ENCODE measurements at places on chromosomes 3 and 15.

- no peak for DNase-seq
Observed at GRCh38 chr15:89003865-89004725, 84.2 kb upstream of the ABHD2 start.

DNA sequence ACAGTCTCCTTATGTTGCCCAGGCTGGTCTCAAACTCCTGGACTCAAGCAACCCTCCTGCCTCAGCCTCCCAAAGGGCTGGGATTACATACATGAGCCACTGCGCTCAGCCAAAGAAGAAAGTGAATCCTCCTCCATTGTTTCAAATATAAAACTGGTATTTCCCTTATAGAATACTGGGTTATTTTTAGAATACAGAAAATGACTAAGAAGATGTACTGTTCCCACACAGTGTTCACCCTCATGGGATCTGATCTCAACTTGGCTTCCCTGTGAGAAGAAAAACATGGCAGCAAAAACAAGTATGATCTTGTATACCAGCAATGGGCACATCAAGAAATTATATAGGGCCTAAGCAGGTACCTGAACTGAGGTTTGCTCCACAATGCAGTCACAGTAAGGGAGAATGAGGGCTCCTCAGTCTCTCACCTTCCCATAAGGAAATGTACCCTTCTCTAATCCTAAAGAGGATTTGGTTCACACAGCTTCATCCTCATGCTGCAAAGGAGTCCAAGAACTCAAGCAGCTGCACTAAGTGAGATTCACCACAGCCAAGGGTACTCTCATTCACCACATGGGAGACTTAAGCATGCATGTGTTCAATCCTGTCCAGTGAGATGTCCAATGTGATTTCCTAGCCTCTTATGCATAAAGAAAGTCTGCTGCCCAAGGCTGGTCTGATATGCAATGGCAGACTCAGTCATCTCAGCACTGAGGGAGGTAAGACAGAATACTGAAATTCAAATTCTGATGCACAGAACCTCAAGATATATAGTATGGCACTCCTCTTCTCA, 25.8 kb downstream of the USP4 start:
- no peak for DNase-seq

GRCh38 chr15:52262364-52262763, 33.2 kb downstream of the MYO5C start:
- no peak for DNase-seq

DNA sequence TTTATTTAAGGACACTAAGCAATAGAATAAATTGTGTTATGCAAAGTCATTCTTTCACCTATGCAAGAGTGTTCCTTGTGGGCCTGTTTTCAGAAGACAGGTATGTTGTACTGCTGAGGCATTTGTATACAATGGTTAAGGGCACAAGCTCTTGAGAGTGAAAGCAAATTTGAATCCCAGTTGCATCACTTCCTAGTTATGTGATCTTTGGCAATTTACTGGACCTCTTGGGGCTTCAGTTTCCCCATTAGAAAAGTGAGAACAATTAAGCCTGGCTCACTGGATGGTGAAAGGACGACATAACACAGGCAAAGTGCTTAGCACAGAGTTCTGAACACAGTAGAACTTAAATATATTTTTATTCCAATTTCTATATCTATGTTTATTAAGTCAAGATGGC, 117.4 kb downstream of the EFHB start:
- no peak for DNase-seq

DNA sequence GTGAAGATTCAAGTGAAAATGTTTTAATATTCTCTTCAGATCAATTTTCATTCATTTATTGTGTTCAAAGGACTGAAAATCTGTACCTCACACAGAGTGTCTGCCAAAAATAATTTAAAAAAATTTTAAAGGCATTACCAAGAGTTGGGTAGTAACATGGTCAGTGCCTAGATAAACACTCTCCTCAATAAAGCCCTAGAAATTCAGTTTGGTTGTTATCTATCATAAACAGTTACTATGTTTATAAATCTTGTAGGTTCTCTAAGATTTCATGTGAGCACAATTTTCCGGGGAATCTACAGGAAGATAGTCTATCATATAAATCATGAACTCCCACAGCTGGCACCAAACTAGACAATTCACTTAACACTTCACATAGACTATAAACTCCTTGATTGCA, 128.6 kb downstream of the GSK3B start:
- DNase-seq = no peak

- DNase-seq = no peak
Observed at GRCh38 chr3:100665230-100665629, 44.1 kb upstream of the TFG start.

- DNase-seq = peak; percentile 27
Observed at GRCh38 chr15:81155375-81156218, 21.5 kb downstream of the CFAP161 start.

DNA sequence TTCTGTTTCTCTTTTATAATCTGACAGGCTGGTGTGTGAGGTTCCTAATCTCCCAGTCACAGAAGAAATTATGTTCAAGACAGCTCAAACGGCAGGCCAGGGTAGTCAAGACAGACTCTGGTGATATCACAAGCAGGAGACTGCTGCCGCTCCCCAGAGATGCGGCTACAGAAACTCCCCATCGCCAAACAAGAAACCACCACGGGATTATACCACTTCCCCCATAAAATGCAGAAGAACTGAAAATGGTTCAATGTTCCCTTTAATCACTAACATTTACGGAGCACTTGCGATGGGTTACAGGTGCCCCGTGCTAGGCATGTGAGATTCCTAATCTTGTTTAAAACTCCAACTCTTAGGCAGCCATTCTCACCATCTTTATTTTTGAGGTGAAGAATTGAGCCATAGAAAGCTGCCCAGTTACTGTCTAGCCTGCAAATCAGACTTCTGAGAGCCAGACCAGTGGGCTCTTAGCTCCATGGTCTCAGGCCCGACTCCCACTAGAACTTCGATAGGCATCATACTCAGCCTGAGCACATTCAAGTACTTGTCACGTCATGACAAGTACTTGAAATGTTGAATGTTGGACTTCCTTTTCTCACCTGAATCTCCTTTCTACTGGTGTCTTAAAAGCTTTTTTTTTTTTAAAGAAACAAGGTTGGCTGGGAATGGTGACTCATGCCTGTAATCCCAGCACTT, 58.4 kb downstream of the TBC1D2B start:
- no peak for DNase-seq

- DNase-seq = no peak
Observed at GRCh38 chr15:20356444-20356910, 185.1 kb downstream of the GOLGA6L6 start.

- DNase-seq = no peak
Observed at GRCh38 chr15:54066403-54066802, 88.2 kb downstream of the UNC13C start.

DNA sequence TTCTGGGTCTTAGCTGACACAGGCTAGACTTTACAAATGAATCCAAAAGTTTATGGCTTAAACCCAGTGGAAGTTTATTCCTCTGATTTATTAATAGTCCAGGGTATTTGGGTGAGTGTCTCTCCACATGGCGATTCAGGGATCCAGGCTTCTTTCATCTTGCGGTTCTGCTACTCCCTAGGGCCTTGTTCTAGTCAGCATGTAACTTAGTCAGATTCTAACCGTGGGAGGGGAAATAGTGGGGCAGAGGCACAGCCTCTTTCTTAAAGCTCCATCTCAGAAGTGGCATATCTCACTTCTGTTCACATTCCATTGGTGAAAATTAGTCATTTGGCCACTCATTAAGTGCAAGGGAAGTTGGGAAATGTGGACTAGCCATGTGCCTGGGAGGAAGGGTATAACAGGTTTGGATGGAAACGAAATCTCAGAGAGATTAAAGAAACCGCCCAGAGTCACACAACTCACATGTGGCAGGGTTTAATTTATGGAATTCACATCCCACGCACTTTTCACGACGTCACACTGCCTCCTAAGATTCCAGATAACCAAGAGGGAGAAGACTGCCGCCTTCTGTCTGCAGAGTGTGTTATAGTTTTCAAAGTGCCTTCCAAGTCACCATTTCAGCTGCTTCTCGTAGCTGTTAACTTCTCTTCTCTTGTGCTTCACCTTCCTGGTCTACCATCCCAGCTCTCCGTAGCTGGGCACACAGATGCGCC, 11.4 kb upstream of the RASGRF1 start:
- DNase-seq = no peak

DNA sequence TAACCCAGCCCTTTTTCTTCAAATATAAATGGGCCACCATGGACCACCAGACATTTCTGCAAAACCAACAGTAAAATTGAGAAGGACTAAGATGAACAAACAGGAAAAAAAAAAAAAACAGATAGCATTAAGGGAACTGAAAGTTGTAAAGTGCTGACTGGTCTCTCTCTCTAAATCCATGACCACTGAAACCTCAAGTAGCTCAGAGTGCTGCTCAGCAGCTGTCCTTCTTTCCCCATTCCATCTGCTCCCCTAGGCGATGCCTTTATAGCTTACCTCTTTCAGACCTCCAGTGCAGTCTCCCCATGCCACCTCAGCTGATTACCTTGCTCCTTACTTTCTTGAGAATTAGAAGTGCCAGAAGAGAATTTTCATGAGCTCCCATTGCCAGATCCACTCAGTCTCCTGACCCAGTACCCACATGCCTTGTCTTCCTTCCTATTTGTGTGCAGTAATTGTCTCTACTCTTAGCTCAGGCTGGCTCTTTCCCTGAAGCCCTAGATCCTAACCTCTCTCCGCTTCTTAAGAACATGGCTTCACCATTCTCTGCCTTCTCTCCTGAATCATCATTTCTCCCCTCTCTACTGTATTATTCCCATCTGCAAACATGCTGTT, 23.9 kb upstream of the XIRP1 start:
- no peak for DNase-seq

- no peak for DNase-seq
Observed at GRCh38 chr3:43958005-43958770, 267.4 kb downstream of the ABHD5 start.

DNA sequence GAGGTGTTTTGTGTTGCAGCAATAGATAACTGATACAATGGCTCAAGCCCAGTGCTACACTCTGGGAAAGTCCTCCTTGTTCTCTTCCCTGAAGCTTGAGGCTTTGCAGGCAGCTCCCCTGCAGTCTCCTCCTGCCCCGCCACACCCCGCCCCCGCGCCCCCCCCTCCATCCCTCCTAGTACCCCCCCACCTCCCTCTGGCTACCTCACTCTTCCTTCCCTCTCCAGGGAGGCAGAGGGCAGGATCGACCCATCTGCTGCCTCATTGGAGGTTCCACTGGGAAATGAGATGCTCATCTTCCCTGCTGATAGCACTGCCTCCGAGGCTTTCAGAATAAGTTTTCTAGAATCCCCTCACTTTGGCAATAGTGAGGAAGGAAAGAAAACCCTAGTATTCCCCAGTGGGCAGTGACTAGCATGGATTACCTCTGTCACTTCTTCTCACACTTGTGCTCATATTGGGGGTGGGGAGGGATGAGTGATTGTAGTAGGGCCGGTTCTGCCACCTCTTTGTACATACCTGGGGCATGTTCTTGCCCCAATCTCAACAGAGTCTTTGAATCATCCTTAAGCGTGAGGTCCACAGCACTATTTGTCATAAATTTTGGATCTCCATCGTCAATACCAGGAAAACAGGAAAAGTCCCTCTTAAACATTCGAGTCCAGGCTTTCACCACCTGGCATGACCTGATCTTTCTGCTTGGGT, 16.3 kb upstream of the RAB7A start:
- no peak for DNase-seq

GRCh38 chr3:45180899-45181298, 34.7 kb upstream of the CDCP1 start:
- DNase-seq = no peak

GRCh38 chr3:100009276-100010086, 104.8 kb downstream of the FILIP1L start:
- no peak for DNase-seq

- peak; percentile 61 for DNase-seq
Observed at GRCh38 chr3:62665627-62666437, 209.4 kb downstream of the CADPS start.

DNA sequence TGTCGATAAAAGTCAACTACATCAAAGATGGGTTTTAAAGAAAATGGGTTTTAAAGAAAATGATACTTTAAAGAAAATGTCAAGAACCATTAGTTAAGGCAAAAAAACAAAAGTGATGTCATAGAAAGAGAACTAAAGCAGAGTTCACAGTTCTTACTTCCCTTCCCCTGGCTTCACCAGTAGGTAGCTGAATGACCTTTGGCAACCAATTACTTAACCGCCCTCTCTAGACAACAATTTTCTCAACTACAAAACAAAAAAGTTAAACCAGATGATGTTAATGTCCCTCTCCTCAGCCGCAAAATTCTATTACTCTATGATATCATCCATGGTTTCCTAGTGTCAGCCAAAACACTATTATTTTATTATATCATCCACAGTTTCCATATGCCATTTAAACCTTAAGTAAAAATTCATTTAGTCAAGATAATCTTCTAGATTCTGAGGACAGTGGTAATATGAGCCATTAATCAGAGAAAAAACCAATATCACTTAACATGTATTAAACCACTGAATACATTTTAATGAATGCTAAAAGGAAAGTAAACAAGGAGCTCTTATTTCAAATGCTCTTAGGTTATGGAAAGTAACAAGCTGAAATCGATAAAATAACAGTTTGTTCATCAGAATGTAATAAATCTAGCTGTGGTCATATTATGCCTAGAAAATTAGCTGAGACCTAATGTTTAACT, 13.1 kb downstream of the RYK start:
- no peak for DNase-seq

- no peak for DNase-seq
Observed at GRCh38 chr3:139718415-139718814, 40.6 kb upstream of the NMNAT3 start.

DNA sequence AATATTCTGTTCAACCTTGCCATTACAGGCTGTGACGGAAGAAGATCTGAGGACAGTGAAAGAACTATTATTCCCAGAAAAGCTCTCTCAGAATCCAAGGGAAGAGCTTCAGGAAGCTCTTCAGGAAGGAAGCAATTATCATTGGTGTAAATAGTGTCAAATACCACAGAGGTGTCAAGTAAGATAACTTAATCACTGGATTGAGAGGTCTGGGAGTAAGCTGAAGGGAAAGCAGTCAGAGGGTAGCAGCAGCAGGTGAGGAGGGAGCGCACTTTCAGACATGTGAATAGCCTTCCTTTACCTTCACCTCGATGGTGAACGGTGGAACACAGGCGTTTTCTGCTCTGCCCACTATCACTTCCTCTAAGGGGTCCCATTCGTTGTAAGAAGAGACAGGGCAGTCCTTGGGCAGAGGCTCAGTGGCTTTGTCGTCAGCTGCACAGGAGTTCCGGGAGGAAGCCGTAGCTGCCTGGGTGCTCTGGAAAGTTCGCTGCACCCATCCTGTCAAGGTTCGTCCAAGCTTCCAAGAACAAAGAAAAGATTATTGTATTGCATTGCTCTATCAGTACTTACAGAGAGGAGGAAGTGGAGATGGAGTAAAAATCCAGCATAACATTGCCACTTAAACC, 1.9 kb downstream of the GATM start:
- DNase-seq = no peak

GRCh38 chr3:170130532-170130931, 51.0 kb downstream of the PHC3 start:
- DNase-seq = no peak

- no peak for DNase-seq
Observed at GRCh38 chr15:84807228-84807627, 9.9 kb upstream of the ALPK3 start.

- peak; percentile 37 for DNase-seq
Observed at GRCh38 chr3:53375019-53375418, 27.7 kb upstream of the DCP1A start.
